Suppressor macrophage treated with lipopolysaccharide for 4 hours (primary cell): ENCODE measurements at places on chromosomes 7 and 10.
A peak's percentile ranks its signal among the peaks of the same experiment; 100 is the strongest.

DNA sequence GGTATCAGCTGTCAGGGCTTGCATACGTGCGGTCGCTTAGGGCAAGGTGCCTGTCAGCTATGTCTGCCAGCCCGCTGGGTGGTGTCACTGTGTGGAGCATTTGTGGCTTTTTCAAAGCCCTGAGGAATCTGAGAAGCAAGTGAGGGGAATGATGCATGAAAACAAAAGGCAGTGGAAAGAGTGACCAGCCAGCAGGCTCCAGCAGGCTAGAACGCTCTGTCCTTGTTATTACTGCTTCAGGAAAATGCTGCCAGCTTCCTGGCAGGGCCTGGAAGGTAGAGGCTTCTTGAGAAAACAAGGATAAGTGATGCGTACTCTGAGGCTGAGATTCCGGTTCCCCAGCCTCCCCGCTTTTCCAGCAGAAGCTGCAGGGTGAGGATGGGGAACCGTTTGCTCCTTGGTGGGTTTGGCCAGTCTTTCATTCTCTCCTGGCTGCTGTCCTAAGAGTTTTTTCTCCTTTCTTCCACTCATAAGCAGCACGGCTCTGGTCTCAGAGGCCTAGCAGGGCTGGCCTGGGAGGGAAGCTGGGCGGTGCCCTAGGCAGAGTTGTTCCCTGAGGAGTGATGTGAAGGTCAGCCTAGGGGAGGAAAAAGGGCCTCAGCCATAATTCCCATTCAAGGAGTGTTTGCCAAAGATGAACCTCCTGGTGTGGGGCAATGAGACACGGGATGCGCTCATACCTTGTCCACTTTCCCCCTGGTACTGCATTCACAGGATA is 42.8 kb upstream of the MKLN1 start:
- DNase-seq = no peak

GRCh38 chr7:14626076-14626475 is 276.5 kb downstream of the DGKB start:
- DNase-seq = no peak

GRCh38 chr10:2342206-2342605 is 604.9 kb upstream of the ADARB2 start:
- no peak for DNase-seq

- no peak for DNase-seq
These were observed 51.3 kb downstream of the TSPAN12 start for GRCh38 chr7:120806669-120807068.

- DNase-seq = no peak
These were observed 83.7 kb upstream of the AFAP1L2 start for GRCh38 chr10:114487815-114488536.

DNA sequence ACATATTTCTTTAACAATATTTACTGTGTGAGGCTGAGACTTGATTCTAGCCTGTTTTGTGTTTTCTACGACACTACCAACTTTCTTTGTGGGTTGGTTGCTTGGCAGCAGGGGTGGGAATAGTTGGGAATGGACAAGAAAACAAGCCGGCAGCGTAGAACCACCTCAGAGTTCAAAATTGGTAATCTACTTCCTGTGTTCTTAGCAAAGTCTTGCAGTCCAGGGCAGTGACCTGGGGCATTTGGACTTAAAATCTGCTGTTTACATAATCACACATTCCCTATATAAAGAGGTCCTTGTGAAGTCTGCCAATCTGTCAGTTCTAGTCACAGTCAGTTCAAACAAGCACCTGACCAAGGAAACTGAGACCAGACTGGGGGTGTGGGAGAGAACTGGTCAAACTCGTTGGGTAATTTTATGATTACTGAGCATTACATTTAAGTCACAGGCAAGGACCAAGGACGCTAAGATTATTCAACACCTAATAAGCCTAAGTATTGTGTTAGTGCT is 167.9 kb downstream of the CPEB3 start:
- DNase-seq = no peak

GRCh38 chr10:59586407-59586891 is 123.2 kb downstream of the SLC16A9 start:
- no peak for DNase-seq

DNA sequence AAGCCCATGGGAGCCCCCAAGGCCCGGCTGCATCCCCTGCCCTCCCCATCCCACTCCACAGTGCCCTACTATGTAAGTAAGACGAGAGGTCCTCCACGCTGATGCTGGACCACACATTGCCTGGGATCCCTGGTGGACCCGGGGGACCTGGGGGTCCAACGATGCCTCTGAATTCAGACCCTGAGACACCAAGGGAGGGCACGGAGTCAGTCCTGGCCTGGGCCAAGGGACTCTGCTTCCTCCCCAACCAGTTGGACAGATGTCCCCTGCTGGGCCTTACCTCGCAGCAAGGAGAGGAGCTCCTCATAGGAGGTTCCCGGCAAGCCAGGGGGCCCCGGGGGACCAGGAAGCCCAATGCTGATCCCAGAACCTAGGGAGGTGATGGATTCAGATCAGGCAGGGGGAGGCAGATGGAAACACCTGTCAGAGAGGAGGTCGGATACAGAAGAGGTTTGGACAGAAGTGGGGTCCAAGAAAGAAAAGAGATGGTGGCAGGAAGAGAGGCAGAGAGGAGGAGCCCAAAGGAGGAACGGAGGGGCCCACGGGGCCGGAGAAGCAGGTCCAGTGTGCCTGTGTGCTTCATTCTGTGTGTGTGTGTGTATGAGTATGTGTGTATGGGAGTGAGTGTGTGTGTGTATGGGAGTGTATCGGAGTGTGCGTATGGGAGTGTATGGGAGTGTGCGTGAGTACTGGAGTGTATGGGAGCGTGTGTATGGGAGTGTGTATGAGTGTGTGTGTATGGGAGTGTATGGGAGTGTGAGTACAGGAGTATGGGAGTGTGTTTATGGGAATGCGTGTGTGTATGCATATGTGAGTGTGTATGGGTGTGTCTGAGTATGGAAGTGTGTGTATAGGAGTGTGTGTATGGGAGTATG is 50.2 kb downstream of the COL17A1 start:
- DNase-seq = no peak

- no peak for DNase-seq
These were observed 44.3 kb downstream of the CLEC2L start for GRCh38 chr7:139567647-139568345.

DNA sequence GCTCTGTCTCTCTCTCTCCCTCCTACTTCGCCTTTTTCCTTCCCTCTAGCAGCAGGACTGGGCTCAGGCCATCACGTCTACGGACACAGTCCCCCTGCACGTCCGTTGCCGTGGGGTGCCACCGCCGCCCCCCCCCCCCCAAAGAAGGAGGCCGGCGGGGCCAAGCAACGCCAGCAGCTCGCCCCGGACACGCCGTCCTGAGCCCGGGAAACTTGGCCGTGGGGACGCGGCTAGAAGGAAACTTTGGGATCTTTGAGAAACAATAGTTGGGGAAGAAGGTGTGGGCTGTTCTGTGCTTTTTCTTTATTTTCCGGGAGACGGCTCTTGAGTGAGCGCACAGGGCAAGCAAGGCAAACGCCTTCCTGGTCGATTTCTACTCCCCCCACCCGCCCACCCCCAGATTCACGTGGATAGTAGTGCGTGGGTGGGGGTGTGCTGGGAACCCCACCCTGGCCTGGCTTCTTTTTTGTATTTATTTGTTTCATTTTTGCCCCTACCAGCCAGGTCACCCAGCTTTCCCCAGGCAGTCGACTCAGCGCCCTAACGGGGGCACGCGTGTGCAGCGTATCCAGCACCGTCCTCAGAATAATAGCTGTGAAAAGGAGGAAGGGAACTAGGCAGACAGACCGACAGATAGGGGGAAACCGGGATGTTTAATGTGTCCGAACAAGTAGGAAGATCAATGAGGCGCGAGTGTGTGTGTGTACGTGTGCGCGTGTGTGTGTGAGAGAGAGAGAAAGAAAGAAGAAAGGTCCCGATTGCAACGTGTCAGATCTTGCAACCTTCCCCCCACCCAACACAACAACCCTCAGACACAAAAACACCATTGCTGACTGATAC is 1.4 kb downstream of the MXI1 start:
- peak; percentile 61 for DNase-seq

DNA sequence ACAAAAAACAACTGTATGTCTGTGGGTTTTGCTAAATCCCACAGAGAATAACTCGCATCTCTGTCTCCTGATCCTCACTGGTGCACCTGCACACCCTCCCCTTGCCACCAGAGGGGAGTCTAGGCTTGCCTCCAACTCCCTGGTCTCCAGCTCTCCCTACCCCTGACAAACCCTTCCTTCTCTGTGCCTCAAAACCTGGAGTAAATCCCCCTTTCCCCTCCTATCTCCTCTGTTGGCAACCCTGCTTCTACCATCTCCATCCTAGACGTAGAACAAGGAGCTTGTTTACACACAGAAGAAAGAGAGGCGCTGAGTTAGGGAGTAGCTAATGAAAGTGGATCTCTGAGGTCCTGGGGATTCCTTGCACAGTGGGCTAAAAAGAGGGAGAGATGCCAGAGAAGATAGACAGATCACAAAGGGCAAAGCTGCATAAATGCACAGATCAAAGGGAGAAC is 6.0 kb downstream of the MBLAC1 start:
- DNase-seq = peak; percentile 71

- DNase-seq = no peak
These were observed 6.4 kb upstream of the PRKCQ start for GRCh38 chr10:6586501-6586900.
